Panc1 (cell line): ENCODE measurements at places on chromosomes 2 and 18.

- DNase-seq, result no peak
Observed at GRCh38 chr18:6879508-6880195, 150.1 kb downstream of the ARHGAP28 start.

DNA sequence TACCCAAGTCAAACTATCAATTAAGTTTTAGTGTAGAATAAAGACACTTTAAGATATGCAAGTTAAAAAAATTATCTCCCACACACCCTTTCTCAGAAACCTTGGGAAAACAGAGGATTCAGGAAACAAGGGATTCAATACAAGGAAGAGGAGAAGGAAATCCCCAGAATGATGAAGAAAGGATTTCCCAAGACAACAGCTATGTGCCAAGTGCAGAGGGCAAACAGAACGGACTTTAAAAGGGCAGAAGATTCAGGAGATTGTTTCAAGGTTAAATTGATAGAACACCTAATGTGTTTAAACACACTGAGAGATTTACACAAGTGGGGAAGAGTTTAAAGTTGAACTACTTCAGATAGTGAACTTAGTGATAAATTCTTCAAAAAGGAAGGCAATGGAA is 71.5 kb upstream of the EPAS1 start:
- no peak for DNase-seq

DNA sequence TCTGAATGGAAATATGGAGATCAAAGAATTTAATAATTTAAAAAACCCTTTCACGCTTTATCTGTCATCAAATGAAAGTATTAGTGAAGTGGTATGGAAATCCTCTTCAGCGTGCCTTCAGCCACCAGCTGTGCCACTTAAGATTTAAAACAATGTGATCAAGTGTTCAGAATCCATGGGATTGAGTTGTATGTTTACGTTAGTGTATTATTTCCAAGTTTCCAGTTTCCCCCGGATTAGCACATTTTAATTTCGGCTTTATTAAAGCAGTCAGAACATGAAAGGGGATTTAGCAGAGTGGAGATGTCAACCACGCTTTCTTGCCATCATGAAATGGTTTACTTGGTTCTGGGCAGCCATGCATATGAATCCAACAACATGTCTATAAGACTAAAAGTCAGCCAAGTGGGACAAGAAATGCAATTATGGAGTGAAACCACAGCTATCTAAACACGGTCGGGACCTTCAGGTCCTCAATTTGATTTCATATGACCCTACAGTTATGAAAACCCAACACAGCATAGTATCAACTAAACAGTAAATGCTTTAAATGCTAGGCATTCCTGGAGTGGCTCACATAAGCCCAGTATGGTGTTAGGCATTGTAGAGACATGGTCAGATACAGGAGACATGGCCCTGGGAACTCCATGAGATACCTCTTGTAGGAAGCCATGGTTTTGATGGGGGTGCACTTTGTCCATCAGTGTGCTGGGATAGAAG is 224.9 kb upstream of the EPAS1 start:
- no peak for DNase-seq

DNA sequence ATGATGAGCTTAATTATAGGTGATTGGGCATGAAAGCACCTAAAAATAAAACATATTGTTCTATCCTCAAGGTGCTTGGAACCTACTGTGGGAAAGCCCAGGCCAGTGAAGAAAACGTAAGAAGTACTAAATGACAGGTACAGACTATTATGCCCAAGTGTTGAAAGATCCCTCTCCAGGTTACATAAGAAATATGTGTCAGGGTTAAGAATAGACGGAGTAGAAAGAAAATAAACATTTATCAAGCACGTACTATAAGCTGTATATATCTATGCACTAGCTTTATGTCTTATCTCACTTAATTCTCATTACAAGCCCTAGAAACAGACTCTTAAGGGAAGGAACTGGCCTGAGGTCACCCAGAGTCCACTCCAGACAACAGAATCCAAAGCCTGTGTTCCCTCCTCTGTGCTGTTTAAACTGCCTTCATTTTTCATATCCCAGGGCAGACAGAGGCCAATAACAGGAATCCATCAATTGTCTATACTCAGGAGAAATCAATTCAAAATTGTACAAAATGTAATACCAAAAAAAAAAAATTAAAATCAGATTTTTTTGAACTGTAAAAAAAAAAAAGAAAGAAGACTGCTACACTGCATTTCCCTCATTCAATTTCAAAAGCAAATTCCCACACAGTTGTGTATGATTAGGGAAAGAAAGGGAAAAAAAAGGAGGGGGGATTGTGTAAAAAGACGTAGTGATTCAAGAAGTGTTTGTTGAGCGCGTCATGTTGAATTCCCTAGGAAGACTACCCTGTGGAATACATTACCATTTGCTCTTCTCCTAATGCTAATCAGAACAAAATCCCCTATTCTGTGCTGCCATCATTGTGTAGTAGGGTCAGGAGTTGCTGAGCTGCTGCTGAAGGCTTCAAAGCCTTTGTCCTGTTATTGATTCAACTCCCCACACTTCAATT is 156.3 kb downstream of the IRS1 start:
- no peak for DNase-seq

DNA sequence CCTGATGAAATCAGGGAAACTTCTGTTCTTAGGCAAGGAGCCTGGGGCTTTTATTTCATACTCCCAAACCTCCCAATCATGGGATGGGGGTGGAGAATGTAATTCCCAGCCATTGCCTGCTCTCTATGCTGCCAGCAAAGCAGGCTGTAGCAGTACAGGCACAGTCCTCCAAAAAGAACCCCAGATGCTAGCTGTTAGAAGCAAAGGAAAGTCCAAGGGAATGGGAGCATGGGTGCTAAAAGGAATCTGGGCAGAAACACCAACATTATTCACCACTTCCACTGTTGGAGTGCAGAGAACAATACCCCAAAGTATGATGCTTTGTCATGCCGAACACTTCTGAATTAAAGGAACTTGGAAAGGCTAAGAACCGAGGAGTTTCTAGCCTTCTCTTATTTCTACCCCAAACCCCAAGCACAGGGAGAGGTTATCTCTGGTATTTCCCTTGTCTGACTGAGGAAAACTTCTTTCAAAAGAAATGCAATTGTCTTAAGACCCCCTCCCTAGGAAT is 24.7 kb downstream of the MDH1 start:
- no peak for DNase-seq

DNA sequence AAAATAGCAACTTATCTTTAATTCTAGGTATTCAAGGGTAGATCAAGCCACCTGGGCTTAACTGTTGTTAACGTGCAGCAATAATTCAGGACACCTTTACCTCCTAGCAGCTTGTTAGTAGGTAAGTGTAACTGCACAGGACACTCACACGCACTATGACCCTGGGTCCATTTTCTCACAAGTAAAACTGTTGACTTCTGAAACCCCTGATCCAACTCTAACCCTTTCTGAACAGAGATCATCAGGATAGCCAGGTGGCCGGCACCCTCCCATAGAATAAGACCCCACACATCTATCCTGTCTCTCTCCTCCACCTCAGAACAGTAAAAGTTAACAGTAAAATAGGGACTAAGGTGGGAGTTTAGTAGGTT is 610 bp downstream of the SPC25 start:
- DNase-seq, result no peak

GRCh38 chr2:68318914-68319397 is 793 bp downstream of the CNRIP1 start:
- DNase-seq, result no peak

GRCh38 chr18:63284173-63284799 is 35.3 kb downstream of the BCL2 start:
- no peak for DNase-seq

- DNase-seq, result no peak
Observed at GRCh38 chr18:22193466-22193865, 24.1 kb downstream of the GATA6 start.

DNA sequence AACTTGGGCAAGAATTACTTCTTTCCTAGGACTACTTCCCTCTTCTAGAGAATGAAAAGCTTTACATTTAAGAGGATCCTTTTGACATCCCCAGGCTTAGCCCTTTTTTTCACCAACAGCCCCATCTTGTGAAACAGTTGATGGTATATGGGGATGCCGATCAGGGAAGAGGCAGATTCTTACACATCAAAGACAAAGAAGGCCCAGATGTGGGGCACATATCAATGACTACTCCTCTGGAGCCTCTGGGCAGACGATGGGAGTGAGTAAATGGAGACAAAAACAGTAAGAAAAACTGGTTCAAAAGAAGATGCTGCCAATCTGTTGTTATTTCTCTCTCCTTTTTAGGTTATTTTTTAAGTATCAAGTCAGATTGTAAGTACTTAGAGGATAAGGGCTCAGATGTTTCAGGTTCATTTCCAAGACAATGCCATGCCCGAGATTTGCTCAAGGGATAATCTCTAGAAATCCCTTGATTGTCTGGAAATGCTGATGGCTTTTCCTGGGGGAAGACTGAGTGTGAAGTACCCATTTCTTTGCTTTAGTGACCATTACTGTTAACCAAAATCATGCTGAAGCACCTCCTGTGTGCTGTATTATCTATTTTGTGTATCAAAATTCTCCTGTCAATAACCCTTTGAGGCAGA is 117.5 kb downstream of the EPHA4 start:
- no peak for DNase-seq

GRCh38 chr2:177178797-177179196 is 33.8 kb upstream of the HNRNPA3 start:
- DNase-seq, result no peak

- no peak for DNase-seq
Observed at GRCh38 chr2:27822049-27822448, 50.5 kb downstream of the MRPL33 start.

- no peak for DNase-seq
Observed at GRCh38 chr2:142536492-142536891, 341.0 kb upstream of the KYNU start.

- DNase-seq, result peak; percentile 39
Observed at GRCh38 chr2:23456881-23457760, 72.1 kb downstream of the KLHL29 start.

- no peak for DNase-seq
Observed at GRCh38 chr2:160267692-160268091, 67.6 kb upstream of the ITGB6 start.

DNA sequence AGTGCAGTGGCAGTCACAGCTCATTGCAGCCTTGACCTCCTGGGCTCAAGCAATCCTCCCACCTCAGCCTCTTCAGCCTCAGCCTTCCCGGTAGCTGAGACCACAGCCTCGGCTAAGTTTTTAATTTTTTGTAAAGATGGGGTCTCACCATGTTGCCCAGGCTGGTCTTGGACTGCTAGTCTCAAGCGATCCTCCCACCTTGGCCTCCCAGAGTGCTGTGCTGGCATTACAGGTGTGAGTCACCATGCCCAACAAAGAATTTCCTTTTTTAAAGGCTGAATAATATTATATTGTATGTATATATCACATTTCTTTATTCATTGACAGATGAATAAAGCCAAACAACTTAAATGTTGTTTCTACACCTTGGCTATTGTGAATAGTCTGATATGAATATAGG is 42.5 kb downstream of the MOB4 start:
- no peak for DNase-seq

DNA sequence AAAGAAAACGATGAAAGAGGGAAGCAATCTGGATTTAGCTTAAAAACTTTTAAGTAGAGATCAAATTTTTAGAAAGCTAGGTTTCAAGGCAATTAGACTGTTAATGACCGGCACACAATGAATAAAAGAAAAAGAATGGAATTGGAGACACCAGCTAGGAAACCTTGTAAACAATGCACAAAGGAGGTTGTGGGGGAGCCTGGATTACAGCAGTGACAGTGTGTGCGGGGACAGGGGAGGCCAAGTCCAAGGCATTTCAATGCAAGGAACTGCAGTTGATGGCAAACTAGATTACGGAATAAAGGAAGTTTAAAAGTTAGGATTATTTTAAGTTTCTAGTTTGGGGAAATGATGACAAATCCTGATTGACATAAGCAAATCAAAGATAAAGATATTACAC is 74.5 kb downstream of the DTNB start:
- DNase-seq, result no peak

DNA sequence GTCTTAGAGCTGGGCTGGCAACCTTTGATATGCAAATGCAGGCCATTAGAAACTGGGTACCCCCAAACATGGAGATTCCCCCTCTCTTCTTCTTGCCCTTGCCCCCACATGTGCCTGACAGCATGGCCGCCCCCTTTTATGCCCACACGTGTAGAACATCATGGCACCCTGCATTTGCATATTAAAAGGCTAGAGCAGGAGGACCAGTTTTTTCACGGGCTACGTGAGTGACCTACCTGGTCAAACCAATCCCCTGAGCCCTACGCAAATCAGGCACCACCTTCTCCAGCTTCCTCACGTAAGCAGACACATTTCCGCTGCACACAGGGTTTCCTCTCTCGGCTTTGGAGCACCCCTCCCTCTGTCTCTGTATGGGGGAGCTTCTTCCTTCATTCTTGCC is 110.9 kb upstream of the COPS8 start:
- no peak for DNase-seq
